Parietal lobe (tissue), 2 donors: ENCODE measurements at places on chromosomes 1 and 21. TPM values are rescaled to one million over a fixed set of nuclear protein-coding genes. Genes with fewer than 3 reads are reported as not detected.

Gene FMO5
- 0.63 TPM for total RNA-seq

Gene RAB29
- total RNA-seq, result 8.5 TPM

Gene NCF2
- 0.94 TPM for total RNA-seq

Gene LENEP
- total RNA-seq, result 2.5 TPM

Gene HSD3B1
- total RNA-seq, result not detected

Gene NMNAT2
- total RNA-seq, result 73.2 TPM

Gene SPRR5
- total RNA-seq, result not detected

Gene NR1I3
- total RNA-seq, result not detected

Gene CELA3A
- not detected for total RNA-seq

Gene PCP4L1
- total RNA-seq, result 1.9 TPM

Gene OR2L3
- total RNA-seq, result 2.8 TPM

Gene EDN2
- total RNA-seq, result not detected
